ENCODE measurements at places on chromosomes 3 and 15.

- DNase-seq = no peak
Observed at GRCh38 chr3:66039590-66039887, 821 bp upstream of the MAGI1 start.

DNA sequence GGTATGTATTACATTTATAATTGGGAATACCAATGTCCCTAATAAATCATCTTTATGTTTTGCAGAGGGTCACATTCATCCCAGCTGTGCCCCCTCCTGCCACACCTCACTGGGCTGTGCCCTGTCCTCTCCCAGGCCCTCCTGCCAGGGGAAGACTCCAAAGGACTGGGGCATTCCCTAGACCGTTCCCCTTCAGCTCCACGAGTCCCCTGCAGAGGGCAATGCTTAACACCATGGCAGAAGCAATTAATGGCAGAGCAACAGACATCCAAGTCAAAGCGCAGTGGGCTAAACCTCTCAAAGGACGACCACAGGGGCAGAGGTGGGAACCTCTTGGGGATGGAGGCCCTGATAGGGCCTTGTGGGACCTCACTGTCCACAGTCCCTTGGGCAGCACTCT, 71.3 kb upstream of the SEC13 start:
- DNase-seq = no peak

- DNase-seq = no peak
Observed at GRCh38 chr3:151686257-151686656, 47.5 kb upstream of the AADACL2 start.

GRCh38 chr3:147422196-147422595, 13.0 kb downstream of the ZIC1 start:
- DNase-seq = no peak

DNA sequence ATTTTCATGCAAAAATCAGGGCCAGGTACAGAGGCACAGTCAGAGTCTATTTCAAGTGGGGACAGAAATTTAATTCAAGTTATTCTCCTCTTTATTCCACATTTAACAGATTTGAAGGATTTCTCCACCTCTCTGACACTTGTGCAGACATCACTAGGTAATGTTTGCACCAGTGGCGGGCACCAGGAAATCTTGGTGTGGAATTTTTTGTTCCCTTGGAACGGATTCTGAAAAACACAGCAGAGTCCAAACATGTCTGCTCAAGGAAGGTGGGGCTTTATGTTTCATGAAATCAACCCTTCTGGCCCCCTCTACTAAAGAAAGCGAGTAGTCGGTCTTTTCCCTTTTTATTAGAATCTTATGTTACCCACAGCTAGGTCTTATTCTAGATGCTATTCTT, 271.2 kb upstream of the MDFIC2 start:
- DNase-seq = no peak

- DNase-seq = no peak
Observed at GRCh38 chr3:115595611-115596275, 27.6 kb upstream of the GAP43 start.

GRCh38 chr3:53817809-53818208, 28.4 kb downstream of the CHDH start:
- no peak for DNase-seq

DNA sequence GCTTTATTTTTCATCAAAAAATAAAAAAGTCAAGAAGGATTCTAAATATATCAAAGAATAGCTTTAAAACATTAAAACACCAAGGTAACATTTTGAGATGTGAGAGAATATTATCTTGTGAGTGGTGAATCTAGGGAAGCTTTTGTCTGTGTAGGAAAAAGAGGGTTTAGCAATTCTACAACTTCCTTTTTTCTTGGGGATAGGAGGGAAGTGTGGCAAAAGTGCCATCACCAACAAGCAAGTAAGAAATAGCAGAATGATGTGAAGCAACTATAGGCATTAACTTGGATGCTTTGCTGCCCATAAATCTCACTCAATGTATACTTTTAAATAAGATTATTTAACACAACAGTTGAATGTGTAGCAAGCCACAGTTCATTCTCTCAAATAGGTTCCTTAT, 57.8 kb upstream of the SUCLG2 start:
- no peak for DNase-seq

GRCh38 chr15:72827226-72827625, 43.7 kb upstream of the ADPGK start:
- DNase-seq = no peak

All from activated CD8-positive, alpha-beta memory T cell treated with anti-CD3 and anti-CD28 coated beads for 1 hour (primary cell).